ENCODE measurements at places on chromosomes 7 and 10.
A peak's percentile ranks its signal among the peaks of the same experiment; 100 is the strongest.

DNA sequence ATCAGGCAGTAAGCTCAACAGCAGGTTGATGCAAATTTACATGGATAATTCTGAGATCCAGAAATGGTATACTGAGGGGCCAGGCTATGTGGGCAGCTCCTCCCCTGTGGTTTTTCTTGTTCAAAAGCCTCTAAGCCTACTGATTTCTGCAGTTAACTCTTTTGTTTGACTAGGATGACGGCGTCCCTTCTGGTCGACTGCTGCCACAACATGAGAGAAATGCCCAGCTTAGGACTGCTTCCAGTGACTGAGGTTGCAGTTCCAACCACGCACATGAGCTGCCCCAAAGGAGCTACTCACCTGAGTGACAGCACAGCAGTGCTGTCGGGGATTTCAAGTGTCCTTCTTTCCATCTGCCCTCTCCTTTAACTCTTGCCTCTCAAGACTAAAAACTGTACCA is 973.0 kb upstream of the GHITM start:
- DNase-seq, result no peak

GRCh38 chr10:90777621-90778020 is 80.2 kb downstream of the HTR7 start:
- DNase-seq, result no peak

- no peak for DNase-seq
These were observed 11.1 kb downstream of the MDFIC start for GRCh38 chr7:114932991-114933390.

DNA sequence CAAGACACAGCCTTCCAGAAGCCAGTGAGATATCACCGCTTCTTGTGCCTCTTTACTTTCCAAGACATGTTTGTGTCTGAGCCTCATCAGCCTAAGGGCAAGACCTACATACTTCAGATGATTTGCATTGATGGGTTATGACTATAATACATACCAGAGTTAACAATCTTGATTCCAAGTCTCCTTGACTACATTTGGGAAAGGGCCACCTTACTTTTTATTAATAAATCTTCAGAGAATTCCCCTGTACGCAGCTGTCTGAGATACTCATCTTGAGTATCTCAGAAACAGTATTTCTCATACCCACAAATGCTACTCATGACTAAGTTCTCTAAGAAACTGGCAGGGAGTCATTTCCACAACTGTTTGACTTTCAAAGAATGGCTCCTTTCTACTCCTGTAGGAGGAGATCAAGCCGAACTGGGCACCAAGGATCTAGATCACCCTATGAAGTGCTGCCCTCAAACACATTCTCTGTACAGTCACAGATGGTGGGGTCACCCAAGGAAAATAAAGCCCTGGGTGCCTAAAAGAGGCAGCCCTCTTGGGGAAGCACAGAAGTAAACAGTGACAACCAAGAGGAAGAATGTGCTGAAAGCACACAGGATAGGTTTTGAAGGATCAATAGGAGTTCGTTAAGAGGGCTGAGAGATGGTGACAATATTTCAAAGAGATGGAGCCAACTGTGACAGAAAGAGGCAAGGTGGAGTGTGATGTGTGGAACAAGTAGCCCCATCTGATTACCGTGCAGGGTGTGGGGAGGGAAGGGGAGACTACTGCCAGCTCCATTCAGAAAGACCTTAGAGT is 138.9 kb downstream of the JAZF1 start:
- peak; percentile 93 for DNase-seq

- DNase-seq, result peak; percentile 19
These were observed 22.5 kb downstream of the AKR1E2 start for GRCh38 chr10:4848356-4849041.

DNA sequence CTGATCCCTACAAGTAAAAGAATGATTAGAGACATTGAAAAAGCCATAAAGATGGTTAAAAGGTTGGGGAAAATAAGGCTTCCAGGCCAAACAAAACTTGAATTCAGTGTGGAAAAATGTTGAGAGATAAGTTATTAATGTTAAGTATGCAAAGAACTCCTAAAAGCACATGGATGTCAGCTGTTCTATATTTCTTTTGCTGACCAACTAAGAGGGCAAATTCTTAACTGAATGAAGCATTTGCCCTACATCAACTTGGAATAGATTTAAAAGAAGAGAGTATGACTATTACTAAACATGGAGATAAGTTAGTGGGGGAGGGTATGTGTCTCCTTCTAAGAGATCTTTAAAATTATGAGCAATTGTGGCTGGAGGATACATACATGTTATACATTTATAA is 124.8 kb downstream of the KIAA1217 start:
- peak; percentile 51 for DNase-seq

DNA sequence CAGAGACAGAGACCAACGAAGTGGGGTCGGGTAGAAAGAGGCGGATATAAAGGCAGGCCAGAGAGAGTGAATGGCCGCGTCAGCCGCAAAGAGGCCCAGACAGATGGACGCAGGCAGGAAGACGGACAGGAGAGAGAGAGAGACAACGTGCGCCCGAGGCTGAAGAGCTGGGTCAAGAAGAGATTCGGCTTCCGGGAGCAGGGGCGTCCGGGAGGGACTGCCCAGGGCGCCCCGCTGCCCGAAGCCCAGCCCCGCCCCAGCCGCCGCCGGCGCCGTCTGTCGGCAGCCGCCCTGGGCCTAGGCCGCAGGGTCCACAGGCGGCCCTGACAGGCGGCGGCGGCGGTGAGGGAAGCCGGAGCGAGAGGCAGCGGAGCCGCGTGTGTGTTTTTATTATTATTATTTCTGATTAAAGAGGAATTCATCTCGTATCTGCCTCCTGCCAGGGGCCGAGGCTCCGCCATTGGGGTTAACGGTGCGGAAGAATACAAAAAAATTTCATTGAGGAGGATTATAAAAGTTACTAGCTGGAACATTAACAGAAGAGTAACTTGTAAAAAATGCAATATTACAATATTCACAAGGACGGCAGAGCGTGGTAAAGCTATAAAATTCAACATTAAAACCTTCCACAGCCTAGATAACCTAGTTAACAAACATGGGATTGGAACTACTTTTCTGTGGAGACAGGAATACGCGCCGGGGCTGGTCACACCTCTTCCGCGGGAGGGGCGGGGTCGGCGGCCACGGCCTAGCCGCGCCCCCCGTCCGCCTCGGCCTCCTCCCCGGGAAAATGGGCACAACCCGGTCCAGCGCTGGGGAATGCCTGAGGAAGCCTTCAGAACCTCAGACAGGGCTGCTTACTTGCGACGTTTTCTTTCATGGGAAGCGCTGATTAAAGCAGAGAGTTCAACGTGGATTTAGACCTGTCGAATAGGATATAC is 29.7 kb upstream of the PAX2 start:
- DNase-seq, result no peak

DNA sequence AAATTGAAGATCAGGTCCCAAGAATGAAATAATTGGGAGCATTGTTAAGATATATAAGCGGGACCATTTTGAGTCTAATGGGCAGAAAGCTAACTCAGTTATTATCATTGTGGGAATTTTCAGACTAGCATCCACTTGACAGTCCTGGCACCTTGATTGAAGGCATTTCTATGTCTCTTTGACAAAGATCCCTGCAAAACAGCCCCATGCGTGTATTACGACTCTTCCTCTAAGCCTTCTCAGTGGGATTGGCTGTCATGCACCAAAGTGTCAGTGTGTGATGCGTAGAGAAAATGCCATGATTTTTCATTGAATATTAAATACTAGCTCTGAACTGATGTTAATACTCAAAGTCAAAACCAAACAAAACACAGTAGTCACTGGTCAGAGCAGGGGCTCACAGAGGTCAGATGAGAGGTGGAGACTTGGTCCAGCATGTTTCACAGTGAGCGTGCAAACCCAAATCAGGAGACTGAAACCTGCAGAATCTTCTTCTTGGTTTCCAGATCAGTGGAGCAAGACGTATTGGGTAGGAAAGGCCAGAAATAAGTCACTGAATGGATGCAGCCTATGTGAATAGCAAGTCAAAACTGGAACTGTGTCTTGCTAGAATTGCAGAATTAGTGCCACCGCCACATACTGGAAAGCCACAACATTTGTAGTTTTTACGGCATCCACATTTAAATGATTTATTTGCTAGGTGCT is 303.6 kb upstream of the AKR1E2 start:
- no peak for DNase-seq

DNA sequence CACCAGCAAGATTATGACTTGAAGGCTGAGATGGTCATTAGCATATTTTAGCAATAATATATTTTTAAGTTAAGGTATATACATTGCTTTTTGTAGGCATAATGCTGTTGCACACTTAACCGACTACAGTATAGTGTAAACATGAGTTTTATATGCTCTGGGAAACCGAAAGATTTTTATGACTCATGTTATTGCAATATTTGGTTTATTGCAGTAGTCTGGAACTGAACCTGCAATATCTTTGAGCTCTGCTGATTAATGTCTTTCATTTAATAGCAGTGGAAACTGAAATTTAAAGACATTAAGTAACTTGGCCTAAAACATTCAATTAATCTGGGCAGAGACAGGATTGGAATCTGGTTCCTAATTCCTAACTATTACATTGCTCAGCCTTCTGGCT is 266.7 kb upstream of the PLXDC2 start:
- no peak for DNase-seq

DNA sequence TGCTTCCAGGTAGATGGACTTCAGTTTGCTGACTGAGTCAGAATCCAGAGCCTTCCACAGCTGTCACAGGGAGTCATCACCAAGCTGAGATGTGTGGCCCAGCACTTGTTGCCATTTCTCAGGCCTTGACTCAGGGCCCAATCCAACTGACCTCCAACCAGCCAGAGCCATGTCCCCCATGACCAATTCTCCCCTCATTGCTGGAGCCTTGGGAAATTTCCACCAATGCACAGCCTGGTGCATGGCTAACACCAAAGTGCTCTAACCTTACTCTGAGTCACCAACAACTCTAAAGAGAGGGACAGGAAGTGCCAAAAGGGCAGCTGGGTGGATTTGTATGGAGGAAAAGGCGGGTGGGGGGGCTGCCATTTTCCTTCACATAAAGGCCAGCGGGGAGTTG is 13.4 kb upstream of the GLI3 start:
- DNase-seq, result no peak

DNA sequence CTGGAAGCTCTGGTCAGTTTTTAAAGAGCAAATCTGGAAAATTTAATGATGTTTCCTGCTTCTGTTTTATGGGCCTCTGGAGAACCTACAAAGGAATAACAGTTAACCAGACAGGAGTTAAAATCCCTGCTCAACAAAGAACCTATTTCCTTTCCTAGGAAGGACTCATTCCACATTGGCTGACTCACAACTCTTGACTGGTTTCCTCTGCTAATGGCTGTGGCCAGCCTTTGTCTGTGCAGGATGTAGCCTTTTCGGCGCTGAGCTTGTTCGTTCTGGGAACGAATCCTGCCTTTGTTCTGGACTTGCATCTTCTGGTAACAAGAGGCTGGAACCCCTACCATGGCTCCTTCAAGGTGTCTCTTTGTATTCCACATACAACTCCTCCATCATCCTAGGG is 112.8 kb upstream of the PDCD4 start:
- peak; percentile 73 for DNase-seq

GRCh38 chr10:13144814-13145213 is 16.5 kb upstream of the MCM10 start:
- no peak for DNase-seq

- DNase-seq, result peak; percentile 52
These were observed 6.9 kb downstream of the C7orf57 start for GRCh38 chr7:48042216-48042615.

DNA sequence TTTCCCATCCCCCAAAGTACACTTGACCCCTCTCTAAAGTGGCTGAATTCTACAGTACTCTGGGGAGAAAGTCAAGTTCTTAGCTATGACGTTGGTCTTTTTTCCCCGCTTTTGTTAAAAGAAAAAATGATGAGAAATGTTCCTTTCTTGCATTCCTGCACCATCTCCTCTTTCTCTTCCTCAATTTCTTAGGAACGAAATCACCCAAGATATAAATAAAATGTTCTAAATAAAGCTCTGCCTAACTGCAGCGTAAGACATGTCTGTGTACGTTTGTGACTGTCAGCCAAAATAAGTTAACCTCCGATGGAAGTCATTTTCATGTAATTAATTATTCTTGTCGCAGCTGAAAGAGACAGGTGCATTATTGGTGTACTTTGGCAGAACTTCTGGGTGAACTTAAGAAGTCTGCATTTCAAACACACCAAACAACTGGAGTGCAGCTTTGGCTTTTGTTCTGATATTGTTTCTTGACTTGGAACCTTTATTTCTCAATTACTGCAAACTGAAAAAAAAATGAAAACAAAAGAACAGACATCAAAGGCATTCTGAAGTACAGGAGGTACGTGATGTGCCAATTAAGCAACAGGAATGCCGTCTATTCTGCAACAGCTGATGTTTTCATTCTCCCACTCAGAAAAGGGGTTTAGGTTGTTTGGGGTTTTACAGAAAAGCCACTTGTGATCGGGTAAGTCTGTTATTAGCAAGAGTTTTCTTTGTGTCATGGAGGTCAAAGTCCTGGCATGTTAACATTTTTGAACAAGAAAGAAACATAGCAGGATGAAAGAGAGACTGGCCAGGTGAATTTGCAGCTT is 82.4 kb upstream of the SDK1 start:
- no peak for DNase-seq

DNA sequence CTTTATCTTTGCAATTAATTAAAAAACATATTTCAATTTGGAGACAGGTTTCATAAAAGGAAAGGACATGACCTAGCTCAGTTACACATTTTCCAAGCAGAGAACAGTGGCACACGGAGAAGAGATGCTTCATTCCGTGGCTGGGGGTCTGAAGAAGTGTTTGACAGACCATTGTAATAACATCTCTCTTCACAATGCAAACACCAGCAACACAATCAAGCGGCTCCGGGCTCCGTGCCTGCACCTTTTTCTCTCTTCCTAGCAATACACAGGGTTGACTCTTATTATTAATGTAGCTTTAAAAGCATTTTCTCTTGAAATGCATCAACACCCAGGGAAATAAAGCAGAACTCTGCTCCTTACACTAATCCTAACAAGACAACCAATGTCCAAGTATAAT is 261.0 kb upstream of the AOAH start:
- DNase-seq, result no peak

DNA sequence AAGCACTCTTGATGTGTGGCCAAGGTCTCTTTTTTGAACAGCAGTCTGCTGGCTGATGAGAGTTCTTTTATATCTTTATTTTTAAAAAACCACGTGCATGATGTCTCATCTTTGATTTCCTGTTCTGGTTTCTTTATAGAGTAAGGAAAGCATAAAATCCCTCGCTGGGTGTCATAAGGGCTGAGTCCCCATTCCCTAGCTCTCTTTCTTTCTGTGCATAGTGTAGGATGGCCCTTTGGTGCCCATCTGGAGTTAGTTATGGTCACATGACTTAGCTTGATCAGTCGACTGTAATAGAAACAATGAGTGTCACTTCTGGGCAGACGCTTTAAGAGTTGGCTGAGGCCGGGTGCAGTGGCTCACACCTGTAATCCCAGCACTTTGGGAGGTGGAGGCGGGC is 38.5 kb downstream of the GHRHR start:
- peak; percentile 45 for DNase-seq

GRCh38 chr10:79188154-79188965 is 119.6 kb downstream of the ZMIZ1 start:
- no peak for DNase-seq

DNA sequence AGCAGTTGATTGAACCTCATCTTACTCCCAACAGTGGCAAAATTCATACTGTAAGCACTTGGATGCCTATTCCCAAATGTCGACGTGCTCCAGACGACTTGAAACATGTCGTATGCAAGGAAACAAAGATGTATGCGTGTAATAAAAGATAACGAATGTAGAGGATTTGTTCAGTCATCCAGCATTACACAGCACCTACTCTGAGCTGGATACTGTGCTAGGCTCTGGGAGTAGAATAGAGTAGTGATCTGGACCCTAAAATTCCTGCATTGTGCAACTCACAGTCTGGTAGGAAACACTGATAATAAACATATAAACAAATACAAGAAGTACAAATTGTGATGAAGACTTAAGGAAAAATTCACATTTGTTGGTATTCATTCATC is 5.6 kb upstream of the TBX20 start:
- no peak for DNase-seq

All from GM23248 (cell line).